ENCODE measurements at places on chromosomes 3 and 15.

- no peak for DNase-seq
Measured at GRCh38 chr3:24530471-24530870, 35.8 kb upstream of the THRB start.

GRCh38 chr15:50051811-50052419 lies 67.1 kb downstream of the ATP8B4 start:
- peak; percentile 81 for DNase-seq

DNA sequence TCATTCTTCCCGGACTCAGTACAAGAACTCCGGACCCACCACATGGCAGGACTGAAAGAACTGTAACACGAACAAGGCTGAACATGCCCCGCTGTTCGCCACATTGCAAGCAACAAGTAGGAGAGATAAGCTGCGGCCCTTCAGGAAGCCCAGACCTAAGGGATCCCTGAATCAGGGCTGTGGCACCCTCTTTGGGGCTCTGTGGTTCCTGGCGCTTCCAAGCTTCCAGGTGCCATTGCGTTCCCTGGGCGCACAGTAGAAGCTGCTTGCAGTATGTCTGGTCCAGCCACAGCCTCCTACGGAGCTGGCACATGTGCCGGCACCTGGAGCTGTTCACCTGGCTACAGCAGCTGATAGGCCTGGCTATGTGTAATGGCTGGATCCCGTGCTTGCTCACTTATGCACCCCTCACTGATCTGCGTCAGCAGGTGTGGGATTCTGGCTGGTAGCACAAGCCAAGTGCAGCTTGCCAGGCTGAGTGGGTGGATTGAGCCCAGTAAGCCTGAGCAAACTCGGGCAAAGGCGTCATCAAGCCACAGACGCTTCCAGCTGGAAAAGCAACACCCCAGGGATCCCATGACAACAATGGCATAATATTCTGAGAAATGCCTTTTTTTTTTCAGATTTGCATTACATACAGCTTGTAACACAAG lies 748.6 kb upstream of the GBE1 start:
- DNase-seq = peak; percentile 19

- no peak for DNase-seq
Measured at GRCh38 chr3:130933801-130934345, 40.0 kb downstream of the ATP2C1 start.

- DNase-seq = no peak
Measured at GRCh38 chr15:68387381-68388143, 44.4 kb downstream of the ITGA11 start.

- DNase-seq = no peak
Measured at GRCh38 chr15:33152502-33153109, 41.9 kb downstream of the FMN1 start.

- DNase-seq = no peak
Measured at GRCh38 chr15:85607141-85607806, 187.5 kb downstream of the KLHL25 start.

- no peak for DNase-seq
Measured at GRCh38 chr3:9349321-9350117, 13.3 kb upstream of the THUMPD3 start.

DNA sequence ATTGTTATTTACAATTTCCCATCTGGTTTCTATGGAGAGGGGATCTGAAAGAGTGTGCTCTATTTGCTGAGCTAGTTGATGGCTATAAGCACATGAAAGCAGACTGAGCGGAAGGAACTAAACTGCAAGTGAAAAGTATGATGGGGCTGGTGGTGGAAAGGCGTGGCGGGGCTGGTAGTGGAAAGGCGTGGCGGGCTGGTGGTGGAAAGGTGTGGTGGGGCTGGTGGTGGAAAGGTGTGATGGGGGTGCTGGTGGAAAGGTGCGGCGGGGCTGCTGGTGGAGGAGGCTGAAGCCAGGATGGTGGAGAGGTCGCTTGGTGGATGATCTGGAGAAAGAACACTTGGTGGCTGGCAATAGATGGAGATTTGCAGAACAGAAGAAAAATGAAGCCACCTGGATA lies 136.7 kb downstream of the FMN1 start:
- no peak for DNase-seq

- DNase-seq = no peak
Measured at GRCh38 chr15:64151727-64152506, at the start of gene SNX22. Gene SNX22, plus strand, starts transcription at chr15:64151731. Its CDS starts 45 bp downstream, at chr15:64151776.

DNA sequence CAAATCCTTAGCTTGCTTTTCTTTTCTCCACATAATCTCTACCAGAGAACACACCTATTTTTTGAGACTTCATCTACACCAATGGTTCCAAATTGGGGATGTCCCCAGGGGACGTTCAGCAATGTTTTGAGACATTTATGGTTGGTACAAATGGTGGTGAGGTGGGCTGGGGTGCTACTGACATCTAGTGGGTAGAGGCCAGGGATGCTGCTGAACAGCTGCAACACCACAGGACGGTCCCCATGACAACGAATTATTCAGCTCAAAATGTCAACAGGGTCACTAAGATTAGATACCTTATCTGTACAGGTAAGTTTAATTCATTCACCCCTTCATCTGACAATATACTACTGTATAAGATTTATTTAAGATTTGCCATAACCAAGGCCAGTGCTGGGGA lies 14.4 kb downstream of the GK5 start:
- no peak for DNase-seq

- DNase-seq = no peak
Measured at GRCh38 chr3:4340077-4340410, 36.9 kb downstream of the SETMAR start.

Measured in right hindlimb (tissue), 1 donor.